ENCODE measurements at places on chromosomes 3 and 15.

DNA sequence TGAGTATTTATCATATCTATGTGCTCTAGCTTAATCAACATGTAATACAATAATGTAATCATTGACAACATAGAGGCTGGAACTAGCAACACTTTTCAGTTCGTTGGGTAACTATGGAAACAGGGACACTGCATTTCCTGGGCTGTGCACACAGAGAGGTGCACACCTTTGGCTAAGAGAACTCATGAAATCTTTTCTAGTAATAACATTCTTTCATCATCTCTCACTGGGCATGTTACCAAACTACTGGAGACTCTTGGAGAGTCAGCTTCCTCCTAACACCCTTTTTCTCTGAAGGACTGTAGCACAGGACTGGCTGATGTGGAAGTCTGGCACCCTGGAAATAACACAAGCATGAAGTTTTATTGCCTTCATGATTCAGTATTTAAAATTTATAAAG, 135.6 kb downstream of the KCNMB2 start:
- no peak for DNase-seq

GRCh38 chr3:71684757-71685386, 40.3 kb downstream of the EIF4E3 start:
- no peak for DNase-seq

GRCh38 chr15:31483053-31483985, 156.7 kb downstream of the KLF13 start:
- DNase-seq, result peak; percentile 54

DNA sequence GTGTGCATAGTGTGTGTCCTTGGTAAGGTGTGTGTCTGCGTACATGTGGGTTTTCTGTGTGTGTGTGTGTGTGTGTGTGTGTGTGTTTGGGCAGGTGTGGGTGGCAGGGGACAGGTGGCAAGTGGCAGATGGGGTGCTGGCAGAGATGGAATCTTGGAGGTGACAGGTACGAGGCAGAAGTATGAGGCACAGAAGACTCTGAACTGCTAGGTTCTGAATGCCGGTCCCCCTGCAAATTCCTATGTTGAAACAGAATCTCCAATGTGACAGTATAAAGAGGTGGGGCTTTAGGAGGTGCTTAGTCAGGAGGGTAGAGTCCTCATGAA, 29.8 kb downstream of the SRPRB start:
- DNase-seq, result no peak

- DNase-seq, result peak; percentile 24
These were observed 51.6 kb upstream of the CMTM7 start for GRCh38 chr3:32340039-32340438.

GRCh38 chr3:97954228-97954827, 17.9 kb downstream of the RIOX2 start:
- no peak for DNase-seq

DNA sequence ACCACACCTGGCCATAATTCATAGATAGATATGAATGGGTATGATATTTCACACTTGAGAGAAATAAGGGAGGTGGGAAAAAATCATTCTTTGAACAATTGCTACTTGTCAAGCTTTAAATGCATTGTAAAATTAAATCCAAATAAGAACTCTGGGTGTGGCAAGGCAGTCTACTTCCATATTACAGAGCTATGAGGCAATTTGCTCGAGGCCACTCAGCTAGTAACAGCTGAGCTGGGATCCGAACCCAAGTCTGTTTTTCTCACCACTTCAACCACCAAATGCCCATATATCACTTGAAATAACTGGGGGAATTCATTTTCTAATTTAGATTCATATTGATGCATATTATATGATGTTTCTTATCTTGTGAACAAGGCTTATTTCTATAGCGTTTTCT, 482.2 kb upstream of the ADAMTS9 start:
- no peak for DNase-seq

GRCh38 chr15:92092289-92093105, 239.0 kb downstream of the SLCO3A1 start:
- no peak for DNase-seq

GRCh38 chr3:50236484-50237132, 604 bp downstream of the GNAI2 start:
- DNase-seq, result no peak

DNA sequence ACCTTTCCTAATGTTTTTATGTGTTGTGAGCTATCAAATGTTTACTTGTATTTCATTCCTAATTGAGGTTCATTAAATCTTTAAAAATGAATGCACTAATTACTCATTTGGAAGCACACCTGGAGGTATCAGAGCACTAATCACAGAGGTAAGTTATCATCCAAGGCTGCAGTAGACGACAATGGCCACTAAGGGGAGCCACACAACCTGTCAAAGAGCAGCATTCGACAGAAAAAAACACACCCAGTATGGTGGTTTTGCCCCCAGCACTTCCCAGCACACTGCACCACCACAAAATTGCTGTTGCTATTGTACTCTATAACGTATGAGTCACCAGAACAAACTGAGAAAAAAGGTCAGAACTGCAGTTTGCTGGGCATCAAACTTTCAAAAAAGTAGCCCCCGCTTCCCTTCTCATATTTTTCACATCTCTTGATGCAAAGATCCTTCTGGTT, 205.9 kb upstream of the IGF1R start:
- DNase-seq, result peak; percentile 45

- no peak for DNase-seq
These were observed 464.9 kb downstream of the MFSD1 start for GRCh38 chr3:159266779-159267178.

DNA sequence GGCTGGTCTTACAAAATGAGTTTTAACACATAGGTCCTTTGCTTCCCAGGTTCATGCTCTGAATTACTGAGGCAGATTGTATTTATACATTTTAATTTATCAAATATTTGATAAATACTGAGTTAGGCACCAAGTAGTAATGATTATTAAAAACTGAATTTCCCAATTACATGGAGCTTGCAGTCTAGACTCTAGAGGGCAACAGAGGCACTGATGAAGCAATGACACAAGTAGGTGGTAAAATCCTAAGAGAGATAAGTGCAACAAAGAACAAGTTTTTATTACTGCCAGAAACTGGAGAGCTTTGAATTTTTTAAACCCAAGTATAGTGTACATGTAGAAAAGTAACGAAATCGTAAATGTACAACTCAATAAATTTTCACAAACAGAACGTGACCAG, 406.2 kb upstream of the RARB start:
- DNase-seq, result no peak

DNA sequence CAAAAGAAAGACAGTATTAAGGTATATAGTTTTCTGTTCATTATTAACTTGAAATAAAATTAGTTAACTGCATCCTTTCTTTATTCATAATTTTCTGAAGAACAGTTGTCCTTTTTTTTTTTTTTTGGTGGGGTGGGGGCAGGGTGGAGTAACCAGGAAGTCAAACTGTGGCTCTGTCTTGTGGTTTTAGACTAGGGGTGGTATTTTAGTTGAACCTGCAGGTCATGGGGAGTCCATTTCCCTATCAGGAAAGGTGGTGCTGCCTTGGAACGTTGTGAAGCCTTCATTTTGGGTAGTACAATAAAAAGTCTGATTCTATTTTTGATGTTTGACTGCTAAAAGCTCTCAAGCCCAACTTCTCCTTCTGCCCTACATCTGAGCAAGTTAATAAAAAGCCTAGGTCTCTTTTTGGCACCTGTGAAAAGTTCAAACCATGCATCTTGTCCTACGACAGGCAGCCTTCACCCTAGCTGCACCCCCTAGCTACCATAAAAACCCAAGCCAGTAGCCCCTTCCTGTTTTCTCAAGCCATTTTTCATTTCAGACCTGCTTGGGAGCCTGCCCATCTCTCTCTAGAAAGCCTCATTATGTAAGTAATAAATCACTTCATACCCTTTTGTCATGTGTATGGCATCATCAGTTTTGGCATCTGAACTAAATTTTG, 31.2 kb upstream of the RIOX2 start:
- no peak for DNase-seq

DNA sequence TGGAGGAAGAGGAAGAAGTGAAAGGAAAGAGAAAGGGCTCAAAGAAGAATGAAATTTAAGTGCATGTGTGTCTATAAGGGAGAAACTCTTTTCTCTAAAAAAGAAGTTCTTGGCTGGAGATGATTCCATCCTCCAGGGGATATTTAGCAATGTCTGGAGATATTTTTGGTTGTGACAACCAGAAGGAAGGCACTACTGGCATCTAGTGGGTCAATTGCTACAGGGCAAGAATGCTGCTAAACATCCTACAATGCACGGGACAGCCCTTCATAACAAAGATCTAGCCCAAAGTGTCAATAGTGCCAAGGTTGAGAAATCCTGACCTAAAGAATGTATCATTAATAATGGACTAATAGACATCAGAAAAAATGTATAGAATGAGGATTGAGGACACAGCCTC, 57.4 kb upstream of the ST3GAL6 start:
- no peak for DNase-seq

DNA sequence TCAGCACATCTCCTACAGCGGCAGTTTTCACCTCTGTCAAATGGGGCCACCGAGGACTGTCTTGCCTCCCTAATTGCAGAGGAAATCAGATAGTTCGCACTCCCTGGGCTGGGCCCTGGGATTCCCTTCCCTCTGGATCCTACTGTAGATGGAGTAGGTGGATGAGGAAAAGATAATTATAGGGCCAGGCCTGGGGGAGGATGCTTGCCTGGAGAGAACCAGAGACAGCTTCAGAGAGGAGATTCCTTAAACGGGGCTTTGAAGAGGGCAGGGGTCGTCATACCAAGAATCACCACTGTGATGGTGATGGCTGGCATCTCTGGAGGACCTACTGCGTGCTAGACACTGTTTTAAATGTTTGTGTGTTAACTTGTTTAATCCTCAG, 50.8 kb upstream of the SLC6A6 start:
- DNase-seq, result no peak

DNA sequence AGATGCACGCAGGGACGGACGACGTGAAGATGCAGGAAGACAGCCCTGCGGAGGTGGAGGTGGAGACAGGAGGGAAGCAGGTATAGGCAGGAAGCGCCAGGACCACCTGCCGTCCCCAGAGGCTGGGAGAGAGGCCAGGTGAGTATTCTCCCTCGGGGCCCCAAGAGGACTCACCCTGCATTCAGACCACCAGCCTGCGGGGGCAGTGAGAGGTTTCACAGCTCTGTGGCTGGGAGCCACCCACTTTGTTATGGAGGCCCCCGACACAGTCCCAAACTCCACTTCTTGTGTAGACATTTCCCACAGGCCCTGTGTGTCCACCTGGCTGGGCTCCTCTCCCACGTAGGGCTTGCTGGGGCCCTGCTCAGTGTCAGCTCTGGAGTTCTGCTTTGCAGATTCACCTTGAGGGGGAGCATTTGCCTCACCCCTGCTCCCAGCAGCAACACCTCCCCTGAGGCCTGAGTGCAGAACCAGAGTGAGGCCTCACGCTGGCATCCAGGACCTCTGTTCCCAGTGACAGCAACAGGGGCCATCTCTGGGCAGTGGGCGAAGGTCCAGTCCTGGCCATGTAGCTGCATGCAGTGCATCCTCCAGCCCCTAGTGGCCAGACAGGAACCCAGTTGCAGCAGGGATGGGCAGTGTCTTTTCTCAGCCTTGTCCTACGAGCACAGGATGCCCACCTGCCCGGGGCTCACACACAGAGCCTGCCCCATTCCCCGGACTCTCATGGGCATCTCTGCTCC, 119.4 kb upstream of the IQSEC1 start:
- DNase-seq, result no peak

- DNase-seq, result no peak
These were observed 199.6 kb downstream of the SLC9A9 start for GRCh38 chr3:143648708-143649107.

GRCh38 chr3:40265181-40265580, 44.3 kb upstream of the EIF1B start:
- DNase-seq, result no peak

DNA sequence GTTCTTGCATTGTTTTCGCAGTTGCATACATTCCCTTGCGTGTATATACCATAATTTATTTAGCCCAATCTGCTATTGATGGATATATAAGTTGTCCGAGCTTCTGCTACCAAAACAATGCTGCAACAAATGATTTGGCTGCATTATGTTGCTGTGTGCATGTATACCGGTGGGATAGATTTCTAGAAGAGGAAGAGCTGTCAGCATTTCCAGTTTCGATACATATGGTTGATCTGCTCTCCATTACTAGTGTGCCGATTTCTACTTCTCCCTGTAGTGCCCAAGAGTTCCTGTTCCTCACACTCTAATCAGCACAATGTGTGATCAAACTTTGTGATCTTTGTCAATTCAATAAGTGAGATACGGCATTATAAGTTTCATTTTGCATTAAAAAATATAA, 92.8 kb upstream of the NMNAT3 start:
- no peak for DNase-seq

- no peak for DNase-seq
These were observed 521.7 kb upstream of the MCTP2 start for GRCh38 chr15:93709708-93710107.

DNA sequence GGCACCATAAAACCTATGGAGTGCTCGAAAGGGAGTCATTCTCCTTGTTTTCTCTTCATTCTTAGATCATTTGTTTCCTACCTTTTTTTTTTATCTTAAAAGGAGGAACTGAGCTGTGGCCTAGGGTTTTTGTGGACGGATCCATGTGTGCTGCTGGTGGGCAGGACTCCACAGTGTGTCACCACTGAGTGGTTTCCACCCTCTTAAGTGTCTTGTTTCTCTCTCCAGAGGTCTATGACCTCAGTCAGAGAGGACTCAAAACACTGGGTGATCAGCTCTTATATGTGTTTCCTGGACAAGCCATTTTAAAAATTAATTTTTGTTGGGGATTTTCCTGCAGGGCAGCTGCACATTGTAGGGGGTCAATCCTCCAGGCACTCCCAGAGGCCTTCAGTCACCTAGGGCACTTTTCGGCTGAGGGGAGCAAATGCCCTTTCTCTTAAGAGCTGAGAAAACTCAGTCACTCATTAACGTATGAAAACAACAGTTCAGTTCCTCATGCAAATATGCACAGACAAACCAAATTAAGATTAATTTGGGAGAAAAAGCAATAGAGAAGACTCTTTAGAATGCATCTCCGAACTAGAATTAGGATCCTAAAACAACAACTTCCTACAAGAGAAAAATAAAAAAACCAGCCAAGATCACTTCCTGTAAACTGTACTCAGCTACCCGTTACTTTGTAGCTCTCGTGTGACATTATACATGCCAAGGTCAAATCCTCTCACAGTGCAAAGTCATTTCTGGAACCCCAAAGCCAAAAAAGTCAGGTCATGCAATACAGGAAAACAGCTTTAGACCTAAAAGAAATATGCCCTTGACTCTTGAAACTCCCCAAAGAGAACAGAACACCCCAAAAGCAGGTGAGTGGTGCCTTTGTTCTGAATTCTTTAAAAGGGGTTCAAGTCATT, 27.6 kb upstream of the FAM3D start:
- DNase-seq, result no peak

GRCh38 chr3:52433328-52433995, 11.4 kb downstream of the SEMA3G start:
- no peak for DNase-seq

GRCh38 chr3:148948913-148949657, 42.3 kb upstream of the GYG1 start:
- DNase-seq, result no peak

- no peak for DNase-seq
These were observed 20.0 kb upstream of the ELP6 start for GRCh38 chr3:47533481-47533880.

- DNase-seq, result no peak
These were observed 532.1 kb upstream of the SEMA6D start for GRCh38 chr15:47184908-47185801.

- DNase-seq, result no peak
These were observed 922 bp downstream of the RAB11A start for GRCh38 chr15:65869954-65870871.

- DNase-seq, result no peak
These were observed 129.1 kb upstream of the UMPS start for GRCh38 chr3:124601190-124601589.
